Inflammatory macrophage (primary cell): ENCODE measurements at places on chromosomes 2 and 18.

GRCh38 chr2:240338274-240338673, 97.2 kb upstream of the GPC1 start:
- no peak for DNase-seq

DNA sequence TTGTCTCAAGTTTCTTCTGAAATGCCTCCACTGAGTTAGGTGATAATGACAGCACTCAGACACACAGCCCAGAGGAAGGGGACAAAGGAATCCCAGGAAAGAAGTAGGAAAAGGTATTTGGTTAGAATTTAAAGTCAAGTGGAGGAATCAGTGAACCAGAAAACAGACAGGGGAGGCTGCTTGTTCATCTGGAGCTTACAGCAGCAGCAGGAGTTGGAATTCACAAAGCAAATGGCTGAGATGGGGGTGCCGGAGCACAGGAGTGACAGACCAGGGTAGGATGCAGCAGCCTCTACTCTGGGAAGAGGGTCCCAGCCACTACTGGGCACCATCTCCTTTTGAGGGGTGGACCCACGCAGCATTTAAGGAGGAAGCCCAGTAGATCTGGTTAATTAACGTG, 104.8 kb downstream of the ST6GAL2 start:
- DNase-seq = no peak

- DNase-seq = no peak
Observed at GRCh38 chr2:190696792-190697398, 48.0 kb downstream of the NAB1 start.

- DNase-seq = no peak
Observed at GRCh38 chr2:203582468-203582867, 47.4 kb upstream of the RAPH1 start.

DNA sequence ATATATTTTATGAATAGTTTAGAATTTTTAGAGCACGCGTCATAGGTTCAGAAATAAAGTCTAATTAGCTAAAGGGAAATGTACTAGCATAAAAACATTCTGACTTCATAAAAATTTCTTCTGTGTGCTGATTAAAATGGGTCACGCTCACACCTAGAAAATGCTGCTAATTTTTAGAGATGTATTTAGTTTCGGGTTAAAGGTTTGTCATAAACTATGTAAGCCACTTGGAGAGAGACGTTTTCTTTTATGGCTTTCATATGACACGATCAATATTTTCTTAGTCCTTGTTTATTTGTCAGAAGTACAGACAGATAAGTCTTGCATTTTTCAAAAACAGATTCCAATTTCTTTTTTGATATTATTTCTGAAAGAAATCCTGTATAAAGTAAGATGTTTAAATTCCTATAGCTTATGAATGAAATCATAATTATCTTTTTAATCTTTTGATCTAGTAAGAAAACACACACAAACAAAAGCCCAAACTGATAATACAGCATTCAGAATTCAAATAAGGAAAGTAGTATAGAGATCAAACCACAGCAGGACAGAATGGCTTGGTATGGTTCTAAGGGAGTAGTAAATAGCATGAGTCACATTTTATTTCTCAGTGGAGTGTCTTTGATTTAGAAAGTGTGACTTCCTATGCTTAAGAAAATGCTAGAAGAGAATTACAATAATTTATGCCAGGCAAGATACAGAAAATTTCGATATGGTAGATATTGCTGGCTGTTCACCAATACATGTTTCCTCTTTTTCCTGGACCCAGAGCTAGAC, 236.6 kb downstream of the GPD2 start:
- no peak for DNase-seq

- DNase-seq = no peak
Observed at GRCh38 chr2:221268631-221269030, 303.5 kb downstream of the EPHA4 start.

GRCh38 chr2:198309673-198310280, 505.4 kb downstream of the PLCL1 start:
- DNase-seq = peak; percentile 49

DNA sequence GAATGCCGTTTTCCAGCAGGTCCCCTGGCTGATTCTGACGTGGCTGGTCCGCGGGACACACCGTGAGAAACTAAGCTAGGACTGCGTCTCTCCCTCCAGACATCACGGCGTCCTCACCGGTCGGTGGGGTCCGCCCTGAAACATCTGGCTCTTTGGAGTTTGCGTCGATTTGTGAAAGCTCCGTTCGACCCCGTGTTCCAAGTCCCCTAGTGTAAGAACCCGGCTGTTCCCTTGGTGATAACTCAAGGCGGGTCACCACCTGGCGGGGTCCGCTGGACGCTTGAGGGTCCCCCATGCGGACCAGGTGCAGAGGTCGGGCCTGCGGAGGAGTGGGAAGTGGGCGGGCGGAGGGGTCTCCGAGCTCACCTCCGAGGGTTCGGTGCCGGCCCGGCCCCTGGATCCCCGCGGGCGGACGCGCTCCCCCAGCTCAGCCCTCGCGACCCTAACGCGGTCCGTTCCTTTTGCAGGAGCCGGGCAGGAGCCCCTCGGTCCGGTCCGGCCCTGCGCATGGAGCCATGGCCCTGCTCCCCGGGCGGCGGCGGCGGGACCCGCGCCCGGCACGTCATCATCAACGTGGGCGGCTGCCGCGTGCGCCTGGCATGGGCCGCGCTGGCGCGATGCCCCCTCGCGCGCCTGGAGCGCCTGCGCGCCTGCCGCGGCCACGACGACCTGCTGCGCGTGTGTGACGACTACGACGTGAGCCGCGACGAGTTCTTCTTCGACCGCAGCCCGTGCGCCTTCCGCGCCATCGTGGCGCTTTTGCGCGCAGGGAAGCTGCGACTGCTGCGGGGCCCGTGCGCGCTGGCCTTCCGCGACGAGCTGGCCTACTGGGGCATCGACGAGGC, 65.6 kb downstream of the KCNG2 start:
- no peak for DNase-seq

DNA sequence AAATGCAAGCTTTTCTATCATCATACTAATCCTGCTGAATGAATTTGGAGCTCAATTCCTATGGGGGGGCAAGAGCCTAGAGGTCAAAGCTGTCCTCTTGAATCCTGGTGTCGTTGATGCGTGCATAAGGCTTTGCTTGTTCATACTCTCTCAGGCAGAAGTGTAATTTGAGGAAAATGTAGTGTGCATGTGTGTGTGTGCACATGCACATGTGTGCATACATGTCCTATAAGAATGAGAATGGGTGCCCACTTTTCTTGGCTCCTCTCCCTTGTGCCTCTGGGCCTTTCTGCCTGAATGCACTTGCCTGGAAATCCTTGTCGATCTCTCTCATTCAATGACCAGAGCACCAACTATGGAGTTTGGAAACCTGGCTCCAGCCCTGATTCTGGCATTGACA, 28.5 kb upstream of the C18orf32 start:
- no peak for DNase-seq

DNA sequence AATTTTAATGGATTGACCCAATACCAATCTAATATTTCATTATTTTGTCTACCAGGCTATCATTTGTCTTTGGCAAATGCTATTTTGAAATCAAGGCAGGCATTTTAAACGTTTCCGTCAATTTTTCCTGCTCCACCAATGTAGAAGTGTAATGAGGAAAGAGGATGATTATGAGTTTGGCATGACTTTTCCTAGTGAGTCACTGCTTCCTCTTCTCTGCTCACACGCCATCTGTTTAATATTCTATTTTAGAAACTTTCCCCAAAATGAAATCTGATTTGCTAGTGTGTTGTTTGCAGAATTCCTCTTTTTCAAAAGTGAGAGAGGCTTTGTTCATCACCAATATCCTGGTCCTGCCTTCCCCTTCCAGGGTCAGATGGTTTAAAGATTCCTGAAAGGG, 42.5 kb upstream of the PID1 start:
- peak; percentile 91 for DNase-seq

GRCh38 chr18:10685484-10685883, 159.7 kb downstream of the NAPG start:
- no peak for DNase-seq

DNA sequence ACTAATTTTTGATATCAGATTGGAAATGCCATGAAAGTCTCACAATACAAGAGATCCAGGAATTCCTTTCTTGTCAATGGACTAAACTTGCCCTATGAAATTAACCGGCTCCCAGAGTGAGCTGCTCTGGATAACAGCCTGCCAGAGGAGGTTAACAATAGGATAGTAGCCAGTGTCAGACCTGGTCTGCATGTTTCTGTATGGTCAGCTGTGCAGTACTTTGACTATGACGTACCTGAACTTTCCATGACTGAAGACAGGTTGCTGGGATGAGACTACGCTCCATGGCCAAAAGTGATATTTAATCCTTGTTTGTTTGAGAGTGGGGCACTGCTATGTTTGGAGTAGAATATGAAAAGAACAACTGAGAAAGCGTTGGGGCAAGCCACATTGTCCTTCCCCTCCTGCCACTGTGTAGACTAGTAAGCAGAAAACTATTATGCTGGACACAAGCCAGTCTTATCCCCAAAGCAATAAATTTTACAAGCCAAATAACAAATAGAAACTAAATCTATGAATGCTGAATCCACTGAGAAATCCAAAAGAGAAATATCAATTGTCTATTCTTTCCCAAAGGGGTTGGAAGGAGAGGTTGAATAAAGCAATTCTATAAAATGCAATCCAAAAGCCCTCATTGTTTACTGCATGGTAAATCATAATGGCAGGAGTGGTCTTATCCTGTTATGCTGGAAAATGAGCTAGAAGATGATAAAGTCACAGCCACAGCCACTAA, 115.5 kb upstream of the CYP26B1 start:
- no peak for DNase-seq

DNA sequence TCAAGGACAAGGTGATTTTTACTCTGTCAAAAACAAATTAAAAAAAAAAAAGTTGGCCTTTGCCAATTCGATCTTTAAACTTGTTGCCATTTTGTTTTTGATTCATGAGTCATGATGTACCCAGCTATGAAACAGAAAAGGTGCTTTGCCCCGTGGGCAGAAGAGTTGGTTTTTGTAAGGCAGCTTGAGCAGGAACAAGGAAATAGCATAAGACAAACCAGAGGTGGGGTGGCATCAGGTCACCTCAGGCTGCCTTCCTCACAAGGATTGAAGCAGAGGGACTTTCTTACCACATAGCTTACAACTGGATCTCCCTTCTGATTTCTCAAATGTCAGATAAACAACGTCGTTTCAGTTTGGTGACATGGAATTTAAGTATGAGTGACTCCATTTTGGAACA, 123.8 kb downstream of the ARL4C start:
- no peak for DNase-seq

DNA sequence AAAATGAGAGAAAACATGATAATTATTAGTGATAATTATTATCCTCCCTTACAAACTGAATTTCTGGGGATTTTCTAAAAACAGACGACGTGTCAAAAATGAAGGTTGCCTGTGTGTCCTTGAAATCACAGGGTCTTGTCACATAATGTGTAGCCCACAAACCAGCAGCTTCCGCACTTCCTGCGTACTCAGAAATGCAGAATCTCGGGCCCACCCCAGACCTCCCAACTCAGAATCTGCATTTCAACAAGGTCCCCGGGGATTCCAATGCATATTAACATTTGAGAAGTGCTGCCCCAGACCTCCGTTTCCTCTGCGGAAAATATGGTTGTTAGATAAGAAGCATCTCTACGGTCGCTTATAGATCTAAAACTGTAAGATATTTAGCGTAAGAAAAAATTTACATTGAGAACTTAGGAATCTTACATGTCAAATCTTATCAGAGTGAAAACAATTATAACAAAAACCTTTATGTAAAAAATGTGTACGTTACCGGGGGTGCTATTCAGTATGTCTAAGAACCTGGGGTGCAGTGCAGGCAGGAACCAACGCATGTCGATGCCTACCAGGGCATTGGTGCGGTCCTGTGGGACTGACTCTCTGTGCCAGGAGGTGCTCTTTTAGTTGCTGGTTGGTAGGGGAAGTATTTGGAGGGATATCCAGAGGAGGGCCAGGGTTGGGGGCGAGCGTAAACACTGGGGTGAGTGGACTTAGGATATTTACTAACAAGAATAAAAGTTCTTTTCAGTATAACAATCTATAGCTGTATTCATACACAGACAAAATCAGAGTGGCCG, 15.2 kb downstream of the CDKL4 start:
- no peak for DNase-seq

- no peak for DNase-seq
Observed at GRCh38 chr2:118667964-118668363, 179.5 kb downstream of the EN1 start.

- DNase-seq = no peak
Observed at GRCh38 chr2:30287190-30287840, 56.0 kb downstream of the LBH start.

DNA sequence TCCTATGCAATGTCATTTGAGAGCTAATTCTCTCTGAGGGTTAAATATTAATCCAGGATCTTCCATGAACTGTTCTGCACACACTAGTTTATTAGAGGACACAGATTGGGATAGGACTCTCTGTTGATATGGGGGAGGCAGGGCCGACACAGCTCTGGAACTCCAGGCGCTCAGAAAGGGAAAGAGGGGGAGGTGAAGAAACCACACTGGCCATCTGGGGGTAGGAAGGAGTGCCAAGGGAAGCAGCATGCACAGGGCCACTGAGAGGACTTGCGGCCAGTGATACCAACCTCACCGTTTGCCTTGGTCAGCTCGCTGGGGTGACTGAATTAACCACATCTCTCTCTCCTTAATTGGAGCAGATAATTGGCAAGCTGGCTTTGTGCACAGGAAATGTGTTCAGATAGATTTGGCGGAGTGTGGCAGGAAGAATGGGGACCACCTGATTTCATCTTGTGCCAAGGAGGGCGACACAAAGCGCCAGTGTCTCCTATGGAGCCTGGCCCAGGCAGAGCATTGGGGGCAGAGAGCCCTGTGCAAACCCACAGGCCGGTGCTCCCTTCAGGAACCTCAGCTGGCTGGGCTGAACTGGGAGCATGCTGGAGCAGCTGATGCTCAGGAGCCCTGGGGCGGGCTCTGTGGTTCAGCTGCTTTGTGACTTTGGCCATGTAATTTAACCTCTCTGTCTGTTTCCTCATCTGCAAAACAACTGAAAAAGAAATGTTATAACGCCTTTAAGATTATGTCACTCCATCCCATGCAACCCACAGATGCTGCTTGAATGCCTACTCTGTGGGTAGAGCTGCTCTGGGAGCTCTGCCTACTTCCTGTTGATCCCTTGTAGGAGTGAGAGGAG, 114.7 kb upstream of the STON1 start:
- peak; percentile 91 for DNase-seq

- peak; percentile 74 for DNase-seq
Observed at GRCh38 chr2:30611583-30611982, 164.5 kb downstream of the LCLAT1 start.

DNA sequence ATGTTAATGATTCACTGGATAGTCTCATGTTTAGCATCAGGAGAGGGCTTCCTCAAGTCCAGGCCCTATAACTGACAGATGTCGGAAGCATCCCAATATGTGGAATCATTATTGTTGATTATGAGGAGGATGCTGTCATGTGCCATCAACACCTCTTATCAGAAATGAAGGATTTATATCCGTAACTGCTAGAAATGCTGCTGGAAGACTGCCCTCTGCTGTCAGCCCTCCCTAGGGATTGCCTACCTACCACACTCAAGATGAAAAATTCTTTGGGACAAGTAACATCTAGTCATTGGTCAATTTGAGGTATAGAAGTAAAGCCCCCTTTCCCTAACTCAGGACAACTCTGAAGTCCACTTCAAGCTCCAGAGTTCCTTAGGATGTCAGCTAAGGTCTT, 1166.5 kb upstream of the NXPH2 start:
- no peak for DNase-seq
